ENCODE measurements at places on chromosomes 2 and 18.

DNA sequence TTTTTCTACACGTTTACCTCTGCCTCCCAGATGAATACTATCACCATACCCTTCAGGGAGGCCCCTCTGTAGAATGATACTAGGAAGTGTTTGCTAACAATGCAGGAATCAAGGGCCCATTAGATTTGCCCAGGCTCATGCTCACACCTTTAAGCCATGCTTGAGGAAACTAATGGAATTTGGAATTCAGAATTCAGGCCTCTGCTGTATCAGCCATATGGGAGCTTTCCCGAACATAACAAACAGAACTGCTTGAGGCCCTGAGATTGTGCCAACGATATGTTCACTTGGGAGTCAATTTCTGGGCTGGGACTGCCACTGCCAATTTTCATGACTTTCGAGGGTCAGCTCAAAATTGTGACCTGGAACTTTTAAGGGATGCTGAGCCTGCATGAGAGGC, 282.5 kb downstream of the CLIP4 start:
- no peak for DNase-seq

DNA sequence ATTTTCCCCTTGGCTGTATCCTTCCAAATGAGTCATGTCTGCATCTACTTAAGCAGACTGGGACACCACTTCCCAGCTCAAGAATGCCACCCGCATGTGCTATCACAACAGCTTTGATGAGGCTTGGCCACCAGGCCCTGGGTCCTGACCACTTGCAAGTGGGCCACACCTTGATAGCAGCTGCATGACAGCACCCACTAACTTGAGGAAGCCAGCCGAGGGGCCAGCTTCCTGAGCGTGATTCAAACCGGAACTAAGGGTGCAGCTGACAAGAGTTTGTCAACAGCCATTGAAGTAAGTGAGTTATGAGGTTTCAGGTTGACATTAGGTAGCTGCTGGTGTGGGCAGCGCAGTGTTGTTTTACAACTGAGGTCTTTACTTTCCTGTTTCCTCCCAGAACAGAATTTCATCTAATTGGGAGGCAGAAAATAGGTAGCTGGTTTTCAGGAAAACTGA, 54.4 kb downstream of the EPHA4 start:
- peak; percentile 82 for DNase-seq

- DNase-seq = no peak
Measured at GRCh38 chr18:54720620-54721019, 107.7 kb upstream of the RAB27B start.

DNA sequence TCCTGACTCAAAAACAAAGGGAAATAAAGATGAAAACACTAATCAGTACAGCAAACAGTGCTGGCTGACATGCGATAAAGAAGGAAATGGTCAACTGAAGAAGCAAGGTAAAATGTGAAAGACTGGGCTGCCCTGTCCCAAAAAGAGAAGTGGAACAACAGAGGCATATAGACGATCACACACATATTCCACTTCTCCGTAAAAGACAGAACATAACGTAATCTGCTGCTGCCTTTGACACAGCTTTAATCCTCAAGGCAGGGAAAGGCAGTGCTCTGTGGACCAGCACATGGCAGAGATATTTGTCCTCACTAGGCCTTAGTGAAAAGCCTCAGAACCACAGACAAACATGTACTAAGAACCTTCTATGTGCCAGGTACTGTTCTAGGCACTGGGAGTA, 24.3 kb upstream of the REL start:
- DNase-seq = no peak

- DNase-seq = no peak
Measured at GRCh38 chr2:43372416-43373081, 146.1 kb upstream of the ZFP36L2 start.

GRCh38 chr2:166419616-166419934, 43.8 kb upstream of the SCN9A start:
- no peak for DNase-seq

DNA sequence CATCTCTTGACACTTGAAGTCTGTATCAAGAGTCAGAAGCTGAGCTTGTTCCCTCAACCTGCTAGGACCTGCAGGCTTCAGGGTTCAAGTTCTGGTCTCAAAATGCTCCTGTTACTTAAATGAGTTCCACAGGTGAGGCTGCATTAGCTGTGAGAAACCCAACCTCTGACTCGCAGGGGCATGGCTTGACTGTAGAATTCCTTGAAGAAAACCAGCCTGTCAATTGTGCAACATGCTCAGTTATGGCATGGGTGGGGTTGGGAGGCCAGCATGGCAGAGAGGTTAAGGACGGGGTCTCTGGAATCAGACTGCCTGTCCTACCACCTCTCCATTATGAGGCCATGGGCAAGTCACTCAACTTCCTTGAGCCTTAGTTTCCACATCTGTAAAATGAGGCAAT, 235.8 kb downstream of the EN1 start:
- DNase-seq = no peak

GRCh38 chr18:52339891-52340371, at the start of gene DCC:
DCC (plus strand) TSS chr18:52340197; CDS start chr18:52340788, 591 bp downstream.
- DNase-seq = no peak

DNA sequence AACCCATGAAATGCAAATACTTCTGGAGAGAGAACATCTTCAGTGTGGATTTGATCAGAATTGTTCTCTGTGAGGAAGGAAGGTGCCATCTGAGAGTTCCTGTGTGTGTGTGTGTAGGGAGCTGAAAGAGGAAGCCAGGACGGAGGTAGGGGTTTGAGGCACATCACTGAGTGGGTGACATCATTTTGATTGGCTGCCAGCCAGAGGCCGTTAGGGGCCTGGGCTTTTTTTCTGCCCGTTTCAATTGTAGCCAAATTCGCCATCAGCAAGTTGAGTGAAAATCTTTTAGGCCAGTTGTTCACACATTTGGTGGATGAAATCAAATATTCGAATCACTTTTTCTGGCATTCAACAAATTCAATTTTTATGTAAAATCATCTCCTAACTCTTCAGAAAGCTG, 48.9 kb downstream of the TSN start:
- no peak for DNase-seq

DNA sequence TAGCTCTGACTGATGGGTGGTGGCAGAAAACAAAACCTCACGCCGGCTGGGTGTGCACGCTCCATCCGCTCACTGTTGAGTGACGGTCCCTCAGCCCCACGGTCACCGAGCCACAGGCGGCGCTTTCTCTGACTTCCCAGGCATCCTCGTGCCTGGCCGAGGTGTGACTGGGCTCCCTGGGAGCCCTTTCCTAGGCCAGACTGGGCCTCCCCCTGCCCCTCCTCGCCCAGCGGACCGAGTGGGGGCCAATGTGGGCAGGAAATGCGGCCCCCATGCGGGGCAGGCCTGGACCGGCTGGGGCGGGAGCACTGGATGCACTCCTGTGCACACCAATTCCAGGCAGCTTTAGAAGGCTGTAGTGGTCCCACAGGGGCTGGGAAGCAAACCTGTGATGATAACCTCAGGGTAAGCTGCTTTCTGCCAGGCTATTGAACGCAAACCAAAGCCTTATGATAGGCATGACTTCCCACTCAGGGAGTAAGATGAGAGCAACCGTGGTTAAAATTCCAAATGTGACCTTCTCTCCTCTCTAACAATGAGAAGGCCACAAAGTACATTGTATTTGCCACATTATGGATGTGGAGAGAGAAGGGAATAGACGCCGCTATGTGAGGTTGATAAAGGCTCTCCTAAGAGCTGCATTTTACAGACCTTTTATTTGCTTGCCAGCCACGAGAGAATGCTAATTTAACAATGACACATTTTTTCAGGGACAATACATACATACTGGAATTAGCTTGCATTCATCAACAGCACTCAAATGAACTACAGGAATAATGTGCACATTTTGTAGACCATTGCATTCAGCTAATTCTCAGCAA, 83.9 kb upstream of the PGAP1 start:
- DNase-seq = no peak
